ENCODE measurements at places on chromosomes 6 and 20.

- no peak for DNase-seq
Observed at GRCh38 chr6:90494067-90494780, 92.6 kb downstream of the MAP3K7 start.

GRCh38 chr20:20849161-20849560, 136.7 kb upstream of the RALGAPA2 start:
- DNase-seq: no peak

- no peak for DNase-seq
Observed at GRCh38 chr20:45470937-45471336, 1.4 kb downstream of the WFDC2 start.

GRCh38 chr6:158373214-158373613, 60.9 kb downstream of the TULP4 start:
- no peak for DNase-seq

GRCh38 chr6:47163536-47163935, 121.4 kb upstream of the ADGRF1 start:
- no peak for DNase-seq

- DNase-seq: peak; percentile 43
Observed at GRCh38 chr6:56370127-56370540, 122.8 kb upstream of the COL21A1 start.

DNA sequence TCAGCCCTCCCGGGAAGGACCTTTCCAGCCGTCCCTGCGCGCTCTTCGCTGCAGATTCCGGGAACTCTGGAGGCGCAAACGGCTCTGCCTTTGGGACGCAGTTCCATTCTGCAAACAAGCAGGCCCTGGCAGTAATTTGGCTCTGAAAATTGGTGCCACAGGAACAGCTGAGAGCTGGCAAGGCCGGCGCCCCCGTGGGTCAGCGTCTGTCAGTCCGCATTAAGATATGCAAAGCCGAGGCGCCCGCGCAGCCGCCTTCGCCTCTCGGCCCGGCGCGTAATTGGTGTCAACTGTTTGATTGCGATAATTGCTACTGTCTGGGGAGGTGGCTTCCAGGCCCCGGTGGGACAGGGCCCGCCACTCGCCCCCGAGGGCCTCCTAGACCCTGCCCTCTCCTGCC, 73.6 kb downstream of the NCR2 start:
- no peak for DNase-seq

GRCh38 chr6:115272311-115272710, 788.4 kb downstream of the FRK start:
- DNase-seq: no peak

GRCh38 chr6:158046201-158047126, 64.8 kb downstream of the SYNJ2 start:
- DNase-seq: no peak

DNA sequence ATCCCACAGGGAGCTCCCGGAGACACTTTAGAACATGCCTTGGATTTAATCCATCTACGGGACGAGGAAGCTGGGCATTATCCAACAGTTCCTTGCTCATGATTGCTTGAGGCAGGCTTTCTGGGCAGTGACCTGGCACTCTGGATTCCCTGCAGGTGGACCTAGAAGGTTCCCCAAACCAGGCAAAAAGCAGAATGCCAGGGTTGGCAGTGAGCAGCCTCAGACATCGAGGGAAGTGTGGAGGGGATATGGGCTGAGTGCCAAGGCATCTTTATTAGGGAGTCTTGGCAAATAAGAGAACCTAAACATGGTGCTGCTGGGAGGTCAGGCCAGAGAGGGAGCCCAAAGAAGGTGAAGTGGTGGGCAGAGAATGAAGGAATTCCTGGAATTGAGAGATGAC, 158.5 kb downstream of the CD83 start:
- no peak for DNase-seq

GRCh38 chr6:20474874-20475542, 59.2 kb upstream of the CDKAL1 start:
- DNase-seq: no peak

- DNase-seq: no peak
Observed at GRCh38 chr6:38167598-38167997, 348.1 kb downstream of the ZFAND3 start.

DNA sequence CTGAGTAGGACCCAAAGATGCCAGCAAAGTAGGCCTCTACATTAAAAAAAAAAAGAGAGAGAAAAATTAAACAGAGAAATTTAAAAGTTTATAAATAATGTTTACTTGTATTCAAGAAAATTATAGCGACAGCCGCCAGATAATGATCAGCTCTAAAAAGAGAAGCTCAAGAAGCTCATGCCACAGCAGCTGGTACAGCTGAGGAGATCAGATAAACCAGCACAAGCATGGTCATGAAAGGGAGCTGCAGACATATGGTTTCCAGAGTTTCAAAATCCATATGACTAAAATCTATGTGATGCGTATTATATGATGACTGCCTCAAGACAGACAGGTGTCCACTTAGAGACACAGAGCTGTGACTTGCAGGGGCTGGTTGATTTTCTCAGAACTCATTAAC, 13.6 kb upstream of the HLA-C start:
- DNase-seq: no peak

DNA sequence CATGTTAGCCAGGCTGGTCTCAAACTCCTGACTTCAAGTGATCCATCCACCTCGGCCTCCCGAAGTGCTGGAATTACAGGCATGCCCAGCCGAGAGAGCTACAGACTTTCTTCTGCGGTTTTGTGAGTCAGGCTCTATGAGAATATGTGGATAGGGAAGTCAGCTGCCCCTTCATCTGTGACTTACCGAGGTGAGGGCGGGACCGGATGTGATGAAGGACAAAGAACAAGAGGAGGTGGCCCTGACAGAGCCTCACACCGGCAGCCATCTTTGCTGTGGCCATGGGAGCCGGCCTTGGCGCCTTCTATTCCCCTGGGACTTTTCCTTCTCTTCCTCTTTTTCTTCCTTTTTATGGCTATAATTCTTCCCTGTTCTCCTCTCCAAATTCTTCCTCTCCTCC, 67.0 kb downstream of the IYD start:
- DNase-seq: no peak

DNA sequence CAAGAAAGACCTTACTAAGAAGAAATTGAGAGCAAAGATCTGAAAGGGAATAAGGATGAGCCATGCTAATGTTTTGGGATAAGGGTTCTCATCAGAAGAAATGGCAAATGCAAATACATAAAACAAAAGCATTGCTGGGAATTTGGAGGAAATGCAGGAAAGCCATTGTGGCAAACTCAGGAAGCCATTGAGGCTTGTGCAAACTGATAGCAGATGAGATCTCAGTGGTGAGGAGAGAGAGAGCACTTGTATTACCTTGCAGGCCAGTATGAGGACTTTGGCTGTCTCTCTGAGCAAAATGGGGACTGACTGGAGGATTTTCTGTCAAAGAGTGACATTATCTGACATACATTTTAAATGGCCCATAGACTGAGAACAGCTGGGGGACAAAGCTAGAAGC, 103.0 kb downstream of the ADGRB3 start:
- no peak for DNase-seq

DNA sequence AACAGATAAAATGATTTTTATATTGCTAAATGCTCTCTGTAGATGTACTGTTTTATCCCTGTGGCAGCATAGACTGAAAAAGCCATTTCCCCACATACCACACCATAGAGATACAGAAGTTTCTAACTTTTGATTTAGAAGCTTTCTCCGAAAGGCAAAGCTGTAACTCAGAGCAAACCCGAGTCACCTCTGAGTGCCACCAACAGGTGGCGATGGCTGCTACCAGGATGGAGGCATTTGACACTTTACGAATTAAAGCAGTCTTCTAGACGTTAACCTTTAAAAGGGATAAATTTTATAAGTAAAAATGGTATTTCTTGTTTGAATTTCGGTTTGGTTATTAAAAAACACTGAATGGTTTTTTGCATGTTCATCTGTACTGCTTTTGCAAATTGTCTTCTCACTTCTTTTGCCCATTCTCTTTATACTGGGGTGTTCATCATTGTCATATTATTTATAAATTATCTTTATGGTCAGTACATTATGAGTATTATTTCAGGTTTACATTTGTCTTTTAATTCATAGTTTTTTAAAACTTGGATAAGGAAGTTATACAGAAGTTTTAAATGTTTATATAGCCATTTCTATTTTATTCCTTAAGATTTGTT, 201.0 kb upstream of the CEP162 start:
- DNase-seq: peak; percentile 34

DNA sequence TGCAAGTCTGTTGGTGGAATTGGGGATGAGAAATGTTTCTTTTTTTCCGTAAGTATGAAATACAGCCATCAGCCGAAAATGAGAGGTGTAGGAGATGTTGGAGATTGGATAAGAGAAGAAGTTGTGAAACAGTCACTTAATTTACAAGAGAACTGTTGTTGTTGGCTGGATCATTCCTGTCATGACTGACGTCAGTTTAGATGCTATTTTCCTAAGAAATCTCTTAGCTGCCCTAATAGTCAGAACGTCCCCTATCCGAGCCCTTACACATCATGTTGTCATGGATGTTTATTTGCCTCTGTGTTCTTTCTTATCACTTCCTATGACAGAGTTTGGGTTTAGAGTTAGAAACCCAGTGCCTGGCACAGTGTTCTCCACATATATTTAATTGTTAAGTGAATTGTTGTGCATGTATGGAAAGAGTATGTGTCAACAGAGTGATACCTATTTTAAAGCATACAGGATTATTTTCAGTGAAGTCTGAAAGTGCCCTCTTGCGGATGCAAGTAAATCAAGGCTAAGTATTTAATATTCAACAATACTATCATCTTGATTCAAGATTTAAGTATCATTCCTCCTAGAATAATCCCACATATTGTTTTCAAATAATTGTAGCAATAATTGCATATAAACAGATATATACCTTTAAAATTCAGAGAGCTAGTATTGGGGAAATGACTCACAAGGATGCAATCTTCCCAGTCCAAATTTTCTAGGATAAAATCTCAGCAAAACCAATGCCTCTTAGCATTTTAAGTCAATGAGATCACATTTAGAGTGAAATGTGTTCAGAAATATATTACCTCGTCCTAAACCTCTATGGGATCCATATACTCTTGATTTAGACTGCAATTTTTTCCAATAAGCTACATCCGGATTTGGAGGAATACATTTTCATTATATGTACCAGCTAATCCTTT, 309.9 kb upstream of the NOX3 start:
- peak; percentile 5 for DNase-seq

GRCh38 chr6:56694002-56694401, 51.3 kb upstream of the DST start:
- DNase-seq: no peak

DNA sequence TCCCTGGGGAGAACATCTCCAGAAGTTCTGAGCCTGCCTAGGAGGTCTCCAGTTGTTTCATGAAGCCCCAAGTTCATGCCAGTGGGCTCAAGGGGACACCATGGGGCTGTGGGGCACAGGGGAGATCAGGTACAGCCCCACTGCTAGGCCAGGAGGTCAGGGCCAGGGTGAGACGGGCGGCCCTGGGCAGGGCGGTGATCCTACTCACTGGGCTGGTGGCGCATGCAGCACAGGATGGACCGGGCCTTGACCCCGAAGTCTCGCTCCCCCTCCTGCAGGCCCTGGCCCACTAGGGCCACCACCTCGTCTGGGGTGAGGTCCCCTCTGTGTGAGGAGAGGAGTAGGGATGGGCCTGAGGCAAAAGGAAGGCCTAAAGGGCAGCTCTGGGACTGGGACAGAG, 26.1 kb downstream of the ADA start:
- DNase-seq: no peak

DNA sequence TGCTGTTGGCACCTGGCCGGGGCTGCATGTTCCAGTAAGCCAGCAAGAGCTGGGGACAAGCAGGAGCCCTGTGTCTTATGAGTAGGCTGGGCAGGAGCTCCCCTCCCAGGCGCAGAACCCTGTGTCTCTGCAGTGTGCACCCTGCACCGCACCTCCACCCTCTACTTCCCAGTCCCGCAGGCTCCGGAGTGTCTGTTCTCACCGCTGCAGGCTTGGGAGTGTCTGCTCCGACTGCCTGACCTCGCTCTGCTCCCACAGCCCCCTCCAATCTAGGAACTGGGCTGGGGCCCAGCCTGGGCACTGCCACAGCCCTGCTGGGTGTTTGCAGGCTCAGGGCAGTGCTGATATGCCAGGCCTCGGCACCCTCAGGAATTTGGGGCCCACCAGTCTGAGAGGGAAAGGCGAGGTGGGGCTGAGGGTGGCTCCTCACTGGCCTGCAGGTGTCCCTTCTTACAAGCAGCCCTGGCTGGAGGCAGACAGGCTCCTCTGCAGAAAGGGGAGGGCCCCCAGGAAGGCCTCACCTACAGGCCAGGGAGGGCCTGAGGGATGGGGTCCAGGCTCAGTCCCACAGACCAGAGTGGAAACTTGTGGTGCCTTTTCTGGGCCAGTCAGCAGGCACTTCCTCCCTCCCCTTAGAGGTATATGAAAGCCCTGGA, 871.6 kb upstream of the GJE1 start:
- DNase-seq: no peak

DNA sequence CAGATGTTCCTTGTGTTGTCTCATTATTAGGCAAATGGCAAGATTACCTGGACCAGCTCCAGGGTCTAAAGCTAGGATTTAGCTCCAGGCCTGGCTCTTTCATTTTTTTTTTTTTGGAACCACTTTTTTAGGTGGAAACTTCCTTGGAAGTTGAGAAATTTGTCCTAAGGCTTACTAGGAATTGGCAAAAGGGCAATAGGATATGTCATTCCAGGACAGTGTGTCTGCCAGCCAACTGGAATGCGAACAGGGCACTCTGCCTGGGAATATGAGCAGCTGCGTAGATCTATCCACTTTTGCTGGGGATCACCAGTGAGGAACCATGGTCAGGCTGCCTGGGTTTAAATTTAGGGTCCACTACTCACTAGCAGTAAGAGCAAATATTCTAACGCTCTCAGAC, 304.0 kb downstream of the TSHZ2 start:
- DNase-seq: no peak

- DNase-seq: no peak
Observed at GRCh38 chr20:25222461-25223178, 25.3 kb upstream of the PYGB start.

DNA sequence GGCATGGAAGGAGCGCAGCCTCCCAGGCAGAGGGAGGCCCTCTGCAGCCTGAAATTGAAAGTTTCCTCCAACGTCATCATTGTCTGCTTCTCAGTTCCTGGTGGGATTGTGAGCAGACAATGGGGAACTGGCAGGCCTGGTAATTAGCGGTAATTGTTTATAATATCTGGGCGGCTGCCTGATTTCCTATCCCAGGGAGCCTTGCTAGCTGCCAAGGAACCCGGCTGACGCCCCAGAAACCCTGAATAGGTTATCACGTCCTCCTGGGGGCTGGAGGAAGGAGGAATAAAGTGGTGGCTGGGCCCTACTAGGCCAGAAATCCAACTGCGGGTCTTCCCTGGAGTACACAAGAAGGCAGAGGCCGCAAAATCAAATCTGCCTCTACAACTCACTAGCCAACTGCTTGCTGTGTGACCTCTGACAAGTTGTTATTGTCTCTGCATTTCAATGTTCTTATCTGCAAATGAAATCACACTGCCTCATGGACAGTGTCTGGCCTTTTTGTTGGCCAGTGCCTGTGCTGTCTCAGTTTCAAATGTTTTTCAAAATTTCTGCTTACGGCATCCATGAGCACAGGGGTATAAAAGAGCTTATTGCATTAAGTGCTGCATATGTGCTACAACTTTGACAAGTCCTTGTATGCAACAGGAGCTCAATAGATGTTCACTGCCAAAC, 16.9 kb downstream of the KCNK15 start:
- no peak for DNase-seq
